ENCODE measurements at places on chromosomes 2 and 18.

- no peak for DNase-seq
Observed at GRCh38 chr18:56962322-56962721, 184.6 kb upstream of the BOD1L2 start.

DNA sequence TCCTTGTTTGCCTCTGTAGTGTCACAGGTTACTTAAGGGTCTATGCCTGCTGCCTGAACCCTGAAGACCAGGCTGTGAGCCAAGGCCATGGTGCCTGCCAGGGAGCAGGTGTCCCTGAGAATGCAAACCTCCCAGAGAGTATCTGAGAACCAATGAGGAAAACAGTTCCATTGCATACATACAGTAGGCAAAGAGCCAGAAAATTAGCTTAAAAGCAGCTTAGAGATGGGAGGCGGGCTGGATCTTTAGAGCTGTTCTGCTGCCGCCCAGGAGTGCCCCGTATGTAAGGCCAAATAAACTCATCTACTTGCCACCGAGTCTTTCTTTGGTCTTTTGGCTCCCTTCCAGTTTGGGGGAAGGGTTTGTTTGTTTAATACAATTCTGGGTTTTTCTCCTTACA is 327.9 kb downstream of the CLIP4 start:
- no peak for DNase-seq

DNA sequence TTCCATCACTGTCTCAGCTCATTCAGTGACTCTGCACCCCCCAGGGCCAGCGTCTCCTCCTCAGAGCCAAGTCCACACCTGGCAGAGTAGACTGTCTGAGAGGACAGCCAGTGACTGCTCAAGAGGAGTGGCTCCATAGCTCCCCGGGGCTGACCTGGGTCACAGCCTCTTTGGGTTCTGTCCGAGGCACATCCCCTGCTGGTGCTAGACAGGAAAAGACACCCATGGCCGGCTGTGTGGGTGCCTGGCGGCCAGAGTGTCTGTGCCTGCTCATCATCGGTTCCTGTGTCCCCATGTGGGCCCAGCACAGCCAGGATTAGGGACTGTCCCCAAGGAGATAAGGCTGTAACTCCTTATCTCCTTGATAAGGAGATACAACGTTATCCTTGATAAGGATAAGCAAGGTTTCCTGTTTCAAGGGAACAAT is 3.5 kb upstream of the CROCC2 start:
- no peak for DNase-seq

- DNase-seq = no peak
Observed at GRCh38 chr2:69847068-69847828, 17.8 kb downstream of the GMCL1 start.

GRCh38 chr2:22403748-22404147 is 981.2 kb upstream of the KLHL29 start:
- DNase-seq = no peak

GRCh38 chr2:85667561-85668008 is 414 bp downstream of the SFTPB start:
- DNase-seq = no peak

DNA sequence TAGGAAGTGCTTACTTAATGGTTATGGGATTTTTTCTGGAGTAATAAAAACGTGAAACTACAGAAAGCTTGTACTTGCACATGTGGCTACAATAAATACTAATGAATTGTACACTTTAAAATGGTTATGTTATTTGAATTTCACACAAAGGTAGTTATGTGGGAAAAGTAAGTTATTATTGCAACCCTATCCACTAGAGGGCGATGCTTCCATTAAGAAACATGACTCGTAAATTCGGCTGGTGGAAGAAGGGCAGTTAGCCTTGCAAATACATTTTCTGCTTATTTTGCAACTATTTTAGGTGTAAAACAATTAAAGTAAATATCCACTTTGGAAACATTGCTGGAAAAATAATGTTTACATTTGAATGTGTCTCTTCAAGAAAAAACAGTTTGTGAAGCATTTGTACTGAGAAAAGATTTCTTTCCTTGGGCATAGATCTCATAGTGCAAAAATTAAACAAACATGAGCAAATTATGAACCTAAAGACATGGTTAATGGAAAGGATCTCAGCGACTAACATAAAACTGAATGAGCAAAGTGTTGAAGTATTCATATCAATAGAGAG is 68.1 kb upstream of the CSRNP3 start:
- DNase-seq = no peak

DNA sequence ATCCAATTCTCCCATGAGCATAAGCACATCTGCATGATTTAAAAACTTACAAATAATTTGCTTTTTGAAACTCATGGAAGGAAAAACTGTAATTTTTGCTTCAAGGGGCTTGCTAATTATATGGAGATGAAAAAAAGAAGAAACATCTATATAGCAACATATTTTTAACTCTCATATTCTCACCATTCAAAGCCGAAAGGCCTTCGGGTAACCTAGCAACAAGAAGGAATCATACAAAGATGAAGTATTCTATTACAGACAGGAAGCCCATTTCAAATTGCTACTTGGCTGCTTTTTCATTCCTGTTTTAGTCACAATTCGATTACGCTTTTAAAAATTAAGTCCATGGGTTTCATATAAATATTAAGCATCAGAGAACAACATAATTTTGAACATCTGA is 39.2 kb upstream of the RNU4ATAC start:
- no peak for DNase-seq

- no peak for DNase-seq
Observed at GRCh38 chr18:6058941-6059340, 163.6 kb upstream of the TMEM200C start.

DNA sequence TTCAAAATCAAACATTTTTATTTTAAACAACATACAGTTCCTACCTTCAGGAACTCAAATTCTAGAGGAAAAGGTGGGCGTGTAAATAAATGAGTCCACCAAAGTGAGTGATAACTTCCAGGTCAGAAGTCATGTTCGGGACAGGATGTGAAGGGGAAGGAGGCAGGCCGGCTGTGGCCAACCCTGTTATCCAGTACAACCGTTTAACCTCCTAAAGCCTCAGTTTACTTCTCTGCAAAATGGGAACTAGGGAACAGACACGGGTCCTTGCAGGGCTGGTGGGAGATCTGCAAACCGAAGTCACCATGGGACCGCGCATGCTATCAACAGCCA is 373 bp downstream of the EIPR1 start:
- DNase-seq = no peak

GRCh38 chr18:79545736-79546171 is 133.8 kb upstream of the CTDP1 start:
- DNase-seq = no peak

GRCh38 chr18:21550510-21550970 is 50.0 kb downstream of the ESCO1 start:
- DNase-seq = no peak

DNA sequence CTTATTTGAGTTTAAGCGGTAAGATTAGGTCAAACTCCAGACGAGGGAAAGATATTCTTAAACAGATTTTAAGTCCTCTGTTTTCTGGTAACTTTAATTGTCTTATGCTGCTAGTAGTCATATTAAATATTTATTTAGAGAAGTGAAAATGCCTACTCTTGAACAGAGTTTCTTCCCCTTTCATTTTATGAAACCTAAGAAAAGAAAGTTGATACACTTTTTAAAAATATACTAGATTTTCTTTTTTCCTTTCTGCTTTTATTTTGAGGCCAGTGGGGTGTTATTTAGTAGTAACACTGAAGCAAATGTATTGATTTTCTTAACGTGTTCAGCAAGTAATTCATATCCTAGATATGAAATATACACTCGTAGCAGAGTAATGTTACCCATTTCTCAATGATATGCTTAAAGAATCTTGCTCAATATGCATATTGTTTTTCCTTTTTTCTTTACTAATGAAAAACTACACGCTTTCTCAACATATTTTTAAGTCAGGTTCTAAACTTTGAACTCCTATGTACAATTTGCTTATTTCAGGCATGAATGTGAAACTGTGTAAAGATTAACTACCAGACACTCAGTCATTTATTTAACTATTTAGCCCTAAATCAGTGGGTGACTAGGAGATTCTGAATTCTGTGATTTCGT is 691 bp downstream of the KYNU start:
- DNase-seq = no peak

GRCh38 chr18:69161383-69162028 is 239.2 kb upstream of the DOK6 start:
- DNase-seq = no peak

DNA sequence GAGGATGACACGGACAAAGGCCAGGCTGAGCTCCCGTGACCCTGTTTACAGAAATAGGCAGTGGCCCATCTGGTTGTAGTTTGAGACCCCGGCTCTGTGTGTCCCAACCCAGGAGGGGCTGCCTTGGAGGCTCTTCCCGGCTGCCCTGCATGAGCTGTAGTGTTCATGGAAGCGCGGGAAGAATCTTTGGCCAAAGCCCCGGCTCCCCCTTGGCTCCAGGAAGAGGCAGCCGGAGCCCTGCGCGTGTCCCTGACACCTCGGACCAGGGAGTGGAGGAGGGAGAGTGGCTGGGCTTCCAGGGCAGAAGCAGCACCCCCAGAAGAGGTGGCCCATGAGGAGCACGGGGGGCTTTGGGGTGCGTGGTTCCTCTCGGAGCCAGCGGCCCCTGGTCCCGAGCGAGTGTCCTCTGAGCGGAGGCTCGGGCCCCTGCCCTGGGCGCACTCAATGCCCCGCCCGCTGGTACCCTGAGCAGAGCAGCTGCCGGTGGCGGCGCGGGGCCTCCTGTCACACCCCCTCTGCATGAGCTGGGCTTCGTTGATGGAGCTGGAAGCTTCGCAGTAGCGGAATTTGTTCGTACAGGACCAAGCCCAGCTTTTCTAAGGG is 21.7 kb downstream of the GPR35 start:
- DNase-seq = no peak

DNA sequence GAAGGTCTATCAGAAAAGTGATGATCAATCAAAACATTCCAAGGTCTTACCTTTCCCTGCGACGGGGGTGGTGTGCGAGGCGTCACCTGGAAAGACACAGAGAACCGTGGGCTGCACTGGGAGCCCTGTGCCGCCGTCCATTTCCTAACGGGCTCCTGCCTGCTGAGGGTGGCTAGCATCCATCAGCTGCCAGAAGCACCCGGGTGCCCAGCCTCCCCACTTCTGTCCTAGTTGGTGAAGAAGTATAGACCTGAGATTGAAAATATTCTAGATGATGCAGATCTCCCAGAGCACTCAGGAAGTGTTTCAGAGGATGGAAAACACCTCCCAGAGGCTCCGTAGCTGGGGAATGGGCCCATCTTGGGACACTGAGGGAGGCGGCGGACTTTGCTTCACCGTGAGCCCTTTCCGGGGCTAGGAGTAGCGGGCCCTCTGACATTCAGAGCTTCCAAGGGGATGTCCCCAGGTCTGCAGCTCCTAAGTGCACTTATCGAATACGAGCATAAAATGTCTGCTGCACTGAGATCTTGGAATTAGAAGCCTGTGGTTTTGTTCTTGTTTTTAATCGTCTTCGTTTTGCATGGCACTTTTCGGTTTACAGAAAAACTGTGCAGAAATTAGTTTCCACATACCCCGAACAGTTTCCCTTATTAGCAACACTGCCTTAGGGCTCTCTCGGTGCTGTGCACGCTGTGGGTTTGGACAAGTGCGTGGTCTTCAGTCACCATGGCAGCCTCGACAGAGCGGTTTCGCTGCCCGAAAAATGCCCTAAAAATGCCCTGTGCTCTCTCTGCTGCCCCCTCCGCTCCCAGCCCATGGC is 143.5 kb downstream of the MBP start:
- DNase-seq = no peak

DNA sequence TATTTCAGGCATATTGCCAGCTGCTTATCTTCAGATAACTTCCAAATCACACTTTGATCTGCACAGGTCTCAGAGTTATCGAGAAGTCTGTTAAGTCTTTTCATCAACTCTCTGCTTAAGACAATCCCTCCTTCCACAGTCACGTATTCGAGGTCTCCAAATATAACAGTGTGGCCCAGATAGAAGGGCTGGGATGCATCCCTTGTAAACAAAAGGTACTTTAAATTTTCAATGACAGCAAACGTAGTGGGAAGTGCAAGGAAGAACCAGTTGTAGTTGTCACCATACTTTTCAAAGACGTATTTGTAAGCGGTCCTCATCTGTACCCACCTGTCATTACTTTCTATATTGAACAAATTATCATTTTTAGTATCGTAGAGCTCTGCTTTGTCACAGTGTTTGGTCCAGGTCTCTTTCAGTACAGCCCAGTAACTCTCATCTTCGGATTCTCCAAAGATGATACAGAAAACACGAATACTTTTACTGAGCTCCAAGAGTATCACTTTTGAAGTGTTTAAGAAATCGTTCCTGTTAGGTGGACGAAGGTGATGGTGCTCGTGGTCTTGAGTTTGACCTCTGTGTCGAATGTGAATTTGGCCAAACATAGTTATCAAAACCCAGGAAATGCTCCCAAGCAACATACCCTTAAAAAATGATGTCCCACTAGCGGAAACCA is 445 bp downstream of the C1GALT1C1L start:
- DNase-seq = no peak

DNA sequence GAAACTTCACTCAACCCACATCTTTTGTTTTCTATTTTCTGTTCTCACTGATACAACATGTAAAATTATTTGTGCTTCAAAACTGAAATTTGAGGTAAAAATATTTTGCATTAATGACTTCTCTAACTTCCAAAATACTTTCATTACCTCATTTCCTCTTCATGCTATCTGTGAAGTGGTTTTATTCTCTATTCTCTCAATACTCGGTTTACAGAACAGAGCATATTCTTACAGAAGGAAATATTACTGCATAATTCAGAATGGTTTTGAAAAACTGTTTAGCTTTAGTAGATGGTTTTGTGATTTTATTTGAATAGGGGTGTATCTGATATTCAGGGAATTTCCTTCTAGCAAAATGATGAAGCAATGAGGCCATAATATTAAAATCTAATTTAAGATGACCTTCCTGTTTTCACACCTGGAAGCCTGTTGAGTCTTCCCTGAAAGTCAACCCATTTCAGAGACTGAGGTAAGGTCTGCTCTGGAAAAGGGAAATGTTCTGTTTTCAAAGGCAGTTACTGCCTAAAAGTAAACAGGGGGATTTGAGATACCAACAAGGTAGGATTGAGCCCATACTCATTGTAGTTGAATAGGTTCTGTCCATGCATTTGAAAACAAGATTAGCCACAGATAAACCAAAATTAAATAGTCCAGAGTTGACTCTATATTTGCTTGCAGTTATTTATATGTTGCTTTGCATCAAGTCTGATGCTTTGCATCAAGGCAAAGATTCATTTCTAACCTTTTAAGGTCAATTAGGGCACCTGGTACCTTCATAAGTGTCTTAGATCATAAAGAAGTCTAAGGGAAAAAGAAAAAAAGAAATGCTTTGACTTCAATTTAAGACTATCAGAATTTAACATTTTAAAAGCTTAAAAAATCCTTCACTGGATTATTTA is 50.8 kb upstream of the PEX13 start:
- no peak for DNase-seq

DNA sequence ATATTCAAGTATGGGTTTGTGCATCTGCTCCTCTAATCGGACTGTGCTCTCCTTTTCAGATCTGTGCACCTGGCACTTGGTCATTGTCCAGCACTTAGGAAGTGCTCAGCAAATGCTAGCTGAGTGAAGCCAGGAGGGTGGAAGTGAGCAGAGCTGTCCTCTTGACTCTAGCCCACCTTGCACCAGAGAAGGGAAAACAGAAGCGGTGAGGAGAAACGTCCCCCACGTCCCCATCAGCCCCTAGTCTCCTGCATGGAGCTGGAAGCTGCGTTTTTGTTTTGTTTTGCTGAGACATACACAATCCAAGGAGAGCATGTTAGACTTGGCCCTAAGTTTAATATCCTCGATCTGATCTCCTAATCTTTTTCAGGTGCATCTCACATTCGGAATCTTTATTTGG is 73.6 kb downstream of the EN1 start:
- DNase-seq = no peak

- no peak for DNase-seq
Observed at GRCh38 chr2:80026040-80026729, 278.4 kb downstream of the LRRTM1 start.

- DNase-seq = no peak
Observed at GRCh38 chr2:122831649-122832048, 1076.2 kb downstream of the TSN start.

All from stimulated activated CD8-positive, alpha-beta memory T cell treated with anti-CD3 and anti-CD28 coated beads, Interleukin-15, amount 100 ng/mL, for 4 hours (primary cell).